ENCODE measurements at places on chromosomes 6 and 20.

GRCh38 chr6:37024656-37025337 is 19.3 kb downstream of the FGD2 start:
- no peak for DNase-seq

GRCh38 chr6:36209606-36210005 is 13.1 kb downstream of the BRPF3 start:
- no peak for DNase-seq

DNA sequence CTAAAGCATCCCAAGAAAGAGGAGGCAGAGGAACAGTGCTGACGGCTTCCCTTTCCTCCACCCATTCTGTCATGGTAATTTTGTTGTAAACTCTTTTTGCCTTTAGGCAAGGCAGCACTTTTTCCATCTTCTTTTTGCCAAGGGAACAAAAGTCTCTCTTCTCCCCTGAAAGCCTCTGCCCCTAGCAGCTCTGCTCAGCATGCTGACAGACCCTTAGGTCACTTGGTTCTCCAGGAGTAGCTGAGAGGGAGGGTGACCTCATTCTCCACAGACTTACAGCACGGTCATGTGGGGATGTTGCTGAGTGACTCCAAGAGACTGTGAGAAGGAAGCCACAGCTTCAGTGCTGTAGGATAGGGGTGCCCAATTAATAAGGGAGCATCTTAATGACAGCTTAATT is 81.1 kb upstream of the RALGAPA2 start:
- no peak for DNase-seq

- DNase-seq: no peak
Observed at GRCh38 chr20:44633872-44634600, 17.5 kb downstream of the ADA start.

DNA sequence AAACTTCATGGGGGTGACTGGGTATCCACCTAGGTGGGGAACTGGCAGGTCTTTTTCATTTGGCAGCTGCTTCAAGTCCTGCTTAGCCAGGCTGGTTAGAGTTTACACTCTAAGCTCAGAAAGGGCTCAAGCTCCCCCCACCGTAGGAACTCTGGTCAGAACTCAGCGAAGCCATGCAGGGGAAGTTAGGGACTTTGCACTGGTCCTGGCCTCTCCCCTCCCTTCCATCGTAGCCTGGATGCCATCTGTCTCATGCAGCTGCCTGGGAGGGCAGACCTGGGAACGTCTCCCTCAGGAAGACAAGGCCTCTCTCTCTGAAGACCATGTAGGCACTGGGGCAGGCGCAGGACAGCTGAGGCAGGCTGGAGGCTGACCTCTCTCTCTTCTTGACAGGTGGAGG is 183.8 kb upstream of the UST start:
- DNase-seq: no peak

- no peak for DNase-seq
Observed at GRCh38 chr20:19929012-19929360, 88.2 kb upstream of the NAA20 start.

DNA sequence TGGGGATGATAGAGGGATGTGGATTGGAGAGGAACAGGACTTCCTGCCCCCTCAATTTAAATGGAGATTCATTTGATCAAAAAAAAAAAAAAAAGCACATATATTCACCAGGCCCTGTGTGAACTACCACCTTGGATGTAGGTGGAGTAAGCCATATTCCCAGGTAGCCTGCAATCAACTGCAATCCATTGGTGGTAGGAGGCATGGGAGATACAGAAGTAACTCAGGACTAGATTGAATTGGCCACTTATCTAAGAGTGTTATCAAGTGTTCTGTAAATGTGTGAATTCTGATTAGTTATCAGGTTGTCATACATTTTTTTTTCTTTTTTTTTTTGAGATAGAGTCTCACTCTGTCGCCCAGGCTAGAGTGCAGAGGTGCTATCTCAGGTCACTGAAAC is 124.1 kb upstream of the ESR1 start:
- no peak for DNase-seq

DNA sequence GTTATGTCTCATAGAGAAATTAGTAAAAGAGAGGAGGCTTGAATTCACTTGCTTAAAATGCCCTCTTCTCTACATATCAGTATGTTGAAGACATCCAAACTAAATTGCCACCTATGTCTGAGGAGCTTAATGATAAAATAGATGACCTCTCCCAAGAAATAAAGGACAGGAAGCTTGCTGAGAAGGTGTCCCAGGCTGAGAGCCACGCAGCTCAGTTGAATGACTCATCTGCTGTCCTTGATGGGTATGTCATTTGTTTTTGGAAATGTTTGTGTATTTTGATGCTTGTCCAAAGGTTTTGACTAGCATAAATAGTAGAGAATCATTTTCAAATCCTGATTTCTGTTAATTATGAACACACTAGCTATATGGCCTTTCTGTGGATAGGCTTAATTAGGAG is 307.7 kb downstream of the ARHGAP18 start:
- no peak for DNase-seq

GRCh38 chr6:154196333-154196885 is 157.4 kb downstream of the OPRM1 start:
- DNase-seq: no peak

DNA sequence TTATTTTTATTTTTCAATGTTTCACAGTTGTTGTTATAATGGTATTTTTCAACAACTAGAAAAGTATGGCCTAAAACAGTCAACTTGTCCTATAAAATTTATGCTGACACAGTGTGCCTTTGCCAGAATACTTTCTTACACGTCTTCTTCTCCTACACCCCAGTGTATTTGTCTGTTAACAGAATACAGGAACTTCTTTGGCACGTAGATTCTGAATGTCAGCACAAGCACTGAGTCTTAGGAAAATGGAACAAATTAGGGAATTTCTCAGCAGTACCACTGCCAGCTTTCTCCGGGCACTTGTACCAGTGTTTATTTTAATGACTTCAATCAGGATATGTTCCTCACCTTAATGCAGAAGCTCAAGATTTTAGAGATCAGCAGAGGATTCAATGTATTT is 26.7 kb upstream of the AKIRIN2 start:
- DNase-seq: no peak

GRCh38 chr6:29818892-29819291 is 8.7 kb upstream of the HLA-G start:
- no peak for DNase-seq

DNA sequence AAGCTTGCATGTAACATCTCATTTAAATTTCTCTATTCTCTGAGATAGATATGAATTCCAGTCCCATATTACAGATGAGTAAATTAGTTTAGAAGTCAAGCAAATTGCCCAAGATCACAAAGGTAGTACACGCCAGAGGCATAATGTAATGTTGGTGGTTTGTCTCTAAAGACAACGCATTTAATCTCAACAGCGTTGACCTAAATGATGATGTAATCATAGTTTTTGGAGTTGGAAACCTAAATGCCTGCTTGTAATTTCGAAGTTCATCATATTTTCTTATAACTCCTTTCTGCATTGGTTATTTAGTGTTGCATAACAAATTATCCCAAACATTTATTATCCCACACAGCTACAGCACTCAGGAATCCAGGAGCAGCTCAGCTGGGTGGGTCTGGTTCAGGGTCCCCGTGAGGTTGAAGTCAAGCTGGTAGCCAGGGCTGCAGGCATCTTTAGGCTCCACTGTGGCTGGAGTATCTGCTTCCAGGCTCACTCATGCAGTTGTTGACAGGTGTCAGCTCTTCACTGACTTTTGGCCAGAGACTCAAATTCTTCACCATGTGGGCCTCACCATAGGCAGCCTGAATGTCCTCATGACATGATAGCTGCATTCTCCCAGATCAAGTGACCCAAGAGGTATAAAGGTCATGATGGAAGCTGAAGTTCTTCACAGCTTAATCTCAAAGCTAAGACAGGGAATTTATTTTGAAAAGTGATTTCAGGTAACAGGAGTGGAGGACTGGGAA is 122.0 kb upstream of the SPTLC3 start:
- DNase-seq: no peak

- no peak for DNase-seq
Observed at GRCh38 chr20:61090541-61090940, 161.5 kb upstream of the CDH4 start.

- no peak for DNase-seq
Observed at GRCh38 chr6:147774856-147775255, 266.4 kb downstream of the SAMD5 start.

- no peak for DNase-seq
Observed at GRCh38 chr6:24426729-24427446, 24.2 kb downstream of the MRS2 start.

- DNase-seq: no peak
Observed at GRCh38 chr6:38508286-38508685, 131.4 kb downstream of the BTBD9 start.

- DNase-seq: no peak
Observed at GRCh38 chr20:30513050-30513628, 744.3 kb upstream of the DEFB115 start.

GRCh38 chr6:146388736-146389364 is 154.8 kb upstream of the RAB32 start:
- DNase-seq: no peak

DNA sequence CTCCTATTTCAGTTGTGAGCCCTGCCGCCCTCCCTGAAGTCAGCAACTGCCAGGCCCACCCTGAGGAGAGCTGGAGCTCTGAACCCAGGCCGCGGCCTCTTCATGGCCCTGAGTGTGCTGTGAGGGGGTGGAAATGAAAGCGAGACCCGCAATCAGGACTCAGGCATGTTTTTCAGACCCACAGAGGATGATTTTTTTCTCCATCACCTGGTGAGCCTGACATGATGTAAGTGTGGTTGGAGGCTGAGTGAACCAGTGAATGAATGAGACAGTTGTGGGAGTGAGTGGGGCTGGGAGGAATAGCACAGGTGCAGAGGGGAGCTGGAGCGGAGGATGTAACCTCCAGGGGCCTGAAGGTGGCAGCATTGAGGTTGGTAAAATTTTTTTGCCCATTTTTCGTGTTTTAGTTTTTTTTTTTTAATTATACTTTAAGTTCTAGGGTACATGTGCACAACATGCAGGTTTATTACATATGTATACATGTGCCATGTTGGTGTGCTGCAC is 18.3 kb downstream of the RAET1L start:
- DNase-seq: no peak

- DNase-seq: peak; percentile 31
Observed at GRCh38 chr6:169930799-169931198, 179.4 kb downstream of the ERMARD start.

- no peak for DNase-seq
Observed at GRCh38 chr6:105346052-105346451, 56.8 kb downstream of the PREP start.

DNA sequence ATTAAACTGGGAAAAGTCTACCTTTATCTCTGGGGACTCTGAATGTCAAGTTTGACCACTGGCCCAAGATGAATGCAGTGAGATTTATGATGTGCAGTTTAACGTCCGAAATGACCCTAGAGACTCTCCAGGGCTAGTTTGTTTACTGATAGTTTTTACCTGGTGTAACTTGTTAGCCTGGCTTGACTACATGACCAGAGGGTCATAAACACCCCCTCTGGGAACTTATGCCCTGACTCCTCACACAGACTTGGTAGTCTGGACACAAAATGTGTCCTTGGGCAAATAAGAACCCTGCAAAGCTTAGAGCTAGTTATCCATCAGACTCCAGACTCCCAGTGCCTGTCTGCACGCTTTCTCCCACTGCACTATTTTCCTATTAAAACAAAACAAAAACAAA is 606.5 kb downstream of the HACE1 start:
- no peak for DNase-seq

GRCh38 chr20:43537921-43538877 is 20.6 kb upstream of the SGK2 start:
- peak; percentile 28 for DNase-seq

DNA sequence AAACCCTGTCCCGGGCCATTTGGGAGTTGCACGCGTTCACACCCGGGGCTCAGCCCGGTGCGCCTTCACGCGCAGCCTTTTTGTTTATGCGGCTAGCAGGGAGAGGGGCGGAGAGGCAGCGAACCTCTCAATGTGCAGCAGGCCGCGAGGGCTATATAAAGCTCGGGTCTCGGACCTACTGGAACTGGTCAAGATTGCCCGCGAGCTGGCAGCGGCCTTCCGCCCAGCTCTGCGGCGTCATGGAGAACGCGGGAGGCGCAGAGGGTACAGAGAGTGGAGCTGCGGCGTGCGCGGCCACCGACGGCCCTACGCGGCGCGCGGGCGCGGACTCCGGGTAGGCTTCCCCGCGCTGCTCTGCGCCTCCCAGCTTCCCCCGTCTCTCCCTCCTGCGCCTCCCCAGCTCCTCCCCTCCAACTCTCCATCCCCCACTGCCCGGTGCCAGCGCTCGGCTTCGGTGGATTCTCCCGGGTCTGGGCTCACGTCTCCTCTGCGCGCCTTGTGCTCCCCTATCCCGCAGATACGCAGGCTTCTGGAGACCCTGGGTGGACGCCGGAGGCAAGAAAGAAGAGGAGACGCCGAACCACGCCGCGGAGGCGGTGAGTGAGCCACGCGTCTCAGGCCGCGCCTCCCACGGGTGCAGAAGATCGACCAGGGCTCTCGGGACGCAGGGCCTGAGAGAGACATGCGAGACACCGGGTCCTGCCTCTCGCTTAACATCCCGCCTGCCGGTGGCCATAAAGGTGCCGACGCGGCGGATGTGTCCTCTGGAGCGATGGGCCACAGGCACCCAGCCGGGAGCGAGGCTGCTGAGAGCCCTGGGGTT is at the start of gene RIPPLY2:
RIPPLY2 (plus strand) TSS at position 183 of the 823 bp plus-strand sequence; CDS start at position 240, 57 bp downstream.
- peak; percentile 67 for DNase-seq

- no peak for DNase-seq
Observed at GRCh38 chr6:143839196-143839595, 3.9 kb upstream of the LTV1 start.

DNA sequence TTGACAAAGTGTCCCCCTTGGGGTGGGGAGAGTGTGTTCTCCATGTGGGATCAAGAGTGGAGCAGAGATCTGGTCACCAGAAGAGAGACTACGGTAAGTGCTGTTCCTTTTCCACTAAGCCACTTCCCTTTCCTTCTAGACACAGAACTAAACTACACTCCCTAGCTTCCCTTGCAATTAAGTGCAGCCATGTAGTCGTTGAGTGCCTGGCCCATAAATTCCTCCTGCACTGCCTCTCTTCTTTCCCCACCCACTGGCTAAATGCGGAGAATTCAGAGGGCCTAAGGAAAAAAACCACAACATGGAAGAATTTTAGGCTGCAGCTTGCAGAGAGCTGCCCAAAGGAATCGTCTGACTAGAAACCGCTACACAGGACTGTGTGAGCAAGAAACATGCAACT is 1.5 kb downstream of the WDR27 start:
- DNase-seq: no peak

DNA sequence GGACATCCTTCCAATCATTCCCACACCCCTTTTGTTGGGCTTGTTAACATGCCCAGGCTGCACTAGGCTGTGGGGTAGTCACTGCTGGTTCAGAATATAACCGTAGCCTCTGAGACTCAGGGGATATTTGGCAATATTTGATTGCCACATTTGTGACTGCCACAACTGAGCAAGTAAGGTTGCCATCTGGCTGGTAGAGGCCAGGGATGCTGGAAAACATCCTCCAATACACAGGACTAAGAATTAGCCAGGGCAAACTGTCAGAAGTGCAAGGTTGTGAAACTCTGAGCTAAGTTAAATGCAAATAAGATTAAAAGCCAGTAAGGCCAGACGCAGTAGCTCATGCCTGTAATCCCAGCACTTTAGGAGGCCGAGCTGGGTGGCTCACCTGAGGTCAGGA is 112.0 kb downstream of the ZMYND8 start:
- DNase-seq: no peak

Data from NCI-H1092 treated with DMSO at 0.1 percent for 48 hours (cell line).